ENCODE measurements at places on chromosomes 3 and 15. TPM values are rescaled to one million over a fixed set of nuclear protein-coding genes. Genes with fewer than 3 reads are reported as not detected.

The AP3B2 gene
- total RNA-seq = 12.5 TPM

The GABRB3 gene
- total RNA-seq = 8.3 TPM

The MITF gene
- total RNA-seq = 28.0 TPM

The FBXL22 gene
- 13.3 TPM for total RNA-seq

The GRAMD2A gene
- 3.1 TPM for total RNA-seq

The SLC2A2 gene
- total RNA-seq = not detected

The UROC1 gene
- total RNA-seq = not detected

The CLDN1 gene
- total RNA-seq = 64.2 TPM

The TTLL13 gene
- 0.36 TPM for total RNA-seq

The SCG3 gene
- total RNA-seq = 0.18 TPM

The TGM5 gene
- 0.91 TPM for total RNA-seq

The TMC3 gene
- 1.4 TPM for total RNA-seq

The ACTC1 gene
- 29.7 TPM for total RNA-seq

The ZNF502 gene
- total RNA-seq = 11.4 TPM

The GPR149 gene
- not detected for total RNA-seq

The SLC25A26 gene
- 21.3 TPM for total RNA-seq

The SERPINI2 gene
- 0.55 TPM for total RNA-seq

The GHRL gene
- 0.81 TPM for total RNA-seq

The CCDC13 gene
- 1.2 TPM for total RNA-seq

The CAMK1 gene
- total RNA-seq = 24.3 TPM

The CSPG4 gene
- 31.0 TPM for total RNA-seq

The DTX3L gene
- total RNA-seq = 42.1 TPM

The ZNF106 gene
- total RNA-seq = 58.9 TPM

The TP63 gene
- total RNA-seq = 133 TPM

The DAZL gene
- total RNA-seq = not detected

The CASR gene
- 0.08 TPM for total RNA-seq

Data from ureter (tissue), 1 donor.